ENCODE measurements at places on chromosomes 4 and X.

GRCh38 chrX:135596495-135596894 lies 76.0 kb downstream of the INTS6L start:
- DNase-seq: peak; percentile 16

GRCh38 chr4:163611784-163612445 lies 117.4 kb downstream of the TMA16 start:
- DNase-seq: no peak

GRCh38 chrX:72663737-72664136 lies 50.4 kb downstream of the PHKA1 start:
- no peak for DNase-seq

GRCh38 chrX:7149411-7149810 lies 1.5 kb upstream of the PUDP start:
- no peak for DNase-seq

- no peak for DNase-seq
Measured at GRCh38 chr4:80462621-80463091, 127.1 kb downstream of the CFAP299 start.

DNA sequence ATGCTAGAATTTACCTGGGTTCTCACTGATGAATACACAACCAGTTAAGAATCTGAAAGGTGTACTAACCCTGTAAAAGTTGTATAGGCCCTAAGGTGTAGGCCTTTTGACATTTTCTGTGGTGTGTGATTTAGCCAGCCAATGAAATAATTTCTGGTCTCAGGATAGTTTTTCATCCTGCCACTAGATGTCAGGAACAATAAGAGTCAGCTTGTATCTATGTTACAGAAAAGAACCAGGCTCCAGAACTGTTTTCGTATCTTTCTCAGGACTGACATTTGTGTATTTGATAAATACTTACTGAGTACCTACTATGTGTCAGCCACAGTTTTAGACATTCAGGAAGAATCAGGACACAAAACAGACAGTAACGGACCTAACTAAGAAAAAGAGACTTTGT lies 673.6 kb upstream of the TENM3 start:
- DNase-seq: no peak

DNA sequence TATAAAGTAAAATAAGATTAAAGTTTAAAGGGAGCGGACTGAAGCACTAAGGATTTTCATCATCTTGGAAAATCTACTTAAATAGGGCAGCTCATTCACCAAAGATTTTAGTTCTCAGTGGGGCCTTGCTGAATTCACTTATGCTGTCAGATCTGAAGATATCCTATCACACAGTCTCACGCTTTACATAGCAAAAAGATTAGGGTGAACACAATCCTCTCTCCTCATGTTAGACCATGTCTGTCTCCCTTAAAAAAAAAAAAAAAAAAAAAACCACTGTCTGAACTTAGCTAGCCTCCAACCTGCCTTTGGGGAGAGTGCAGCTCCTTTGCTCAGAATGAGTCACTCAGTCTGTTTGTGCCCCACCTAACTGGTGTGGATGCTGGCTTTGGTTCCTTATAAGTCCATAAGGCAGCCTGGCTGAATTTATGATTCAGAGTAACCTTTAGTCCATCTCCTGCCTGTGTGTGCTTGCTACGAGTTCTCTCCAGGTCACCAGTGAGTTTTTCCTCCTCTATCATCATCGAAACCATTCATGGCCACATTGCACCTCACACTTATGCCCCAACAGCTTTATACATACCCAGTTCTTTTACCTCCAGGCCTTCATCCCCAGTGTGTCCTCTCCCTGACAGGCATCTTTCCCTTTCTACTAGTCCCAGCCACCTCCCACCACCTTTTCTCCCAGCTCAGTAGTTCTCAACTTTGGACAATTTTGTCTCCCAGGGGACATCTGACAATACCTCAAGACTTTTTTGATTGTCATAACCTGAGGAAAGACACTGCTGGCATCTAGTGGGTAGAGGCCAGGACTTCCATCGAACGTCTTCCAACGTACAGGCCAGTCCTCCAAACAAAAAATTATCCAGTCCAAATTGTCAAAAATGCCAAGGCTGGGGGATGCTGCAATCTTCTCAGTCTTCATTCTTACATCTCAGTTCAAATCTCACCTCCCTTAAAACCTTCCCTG lies 220.7 kb upstream of the EMCN start:
- no peak for DNase-seq

DNA sequence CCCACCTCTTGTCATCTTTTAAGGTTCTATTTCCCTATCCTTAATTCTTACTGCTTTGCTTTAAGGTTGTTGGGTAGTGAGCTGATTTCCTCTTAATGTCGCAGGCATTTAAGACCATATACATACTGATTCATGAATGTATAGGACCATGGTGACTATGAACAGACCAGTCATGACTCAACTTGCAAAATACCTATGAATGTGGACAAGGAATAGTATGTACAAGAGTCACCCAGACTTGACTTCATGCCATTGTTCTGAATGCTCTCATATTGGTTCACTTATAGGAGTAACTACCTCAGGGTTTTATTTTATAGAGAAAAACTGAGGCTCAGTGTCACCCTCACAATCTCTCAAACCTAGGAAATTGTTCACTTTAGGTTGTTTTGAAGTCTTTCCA lies 44.3 kb downstream of the CCNG2 start:
- no peak for DNase-seq
